ENCODE measurements at places on chromosomes 4 and X.
A peak's percentile ranks its signal among the peaks of the same experiment; 100 is the strongest.

- DNase-seq: no peak
Measured at GRCh38 chr4:120010646-120011045, 56.0 kb downstream of the MAD2L1 start.

GRCh38 chr4:122619611-122620010, 1.3 kb downstream of the IL21 start:
- DNase-seq: no peak

DNA sequence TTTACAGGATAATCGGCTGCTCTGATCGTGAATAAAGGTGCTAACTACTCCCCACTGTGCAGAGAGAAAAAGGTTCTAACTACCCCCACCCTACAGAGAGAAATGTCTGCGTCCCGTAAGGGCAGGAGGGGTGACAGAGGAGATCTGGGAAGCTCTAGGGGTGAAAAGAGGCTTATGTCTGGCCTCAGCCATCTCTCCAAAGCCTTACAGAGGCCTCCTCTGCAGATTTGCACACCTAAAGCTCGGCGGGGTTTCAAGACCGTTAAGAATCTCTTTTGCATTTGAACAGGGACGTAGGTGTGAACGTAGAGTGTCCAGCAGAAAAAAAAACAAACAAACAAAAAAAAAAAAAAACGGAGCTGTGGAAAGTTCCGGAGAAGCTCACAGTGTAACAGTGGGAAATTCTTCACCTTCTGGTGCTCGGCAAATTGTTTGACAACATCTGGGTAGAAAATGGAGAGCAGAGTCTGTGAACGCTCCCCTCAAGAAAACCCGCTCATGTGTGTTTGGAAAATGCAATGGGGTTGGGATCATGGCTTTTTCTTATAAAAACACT, 161.0 kb downstream of the SHOX start:
- DNase-seq: no peak

- no peak for DNase-seq
Measured at GRCh38 chr4:159209249-159209648, 106.4 kb downstream of the RAPGEF2 start.

DNA sequence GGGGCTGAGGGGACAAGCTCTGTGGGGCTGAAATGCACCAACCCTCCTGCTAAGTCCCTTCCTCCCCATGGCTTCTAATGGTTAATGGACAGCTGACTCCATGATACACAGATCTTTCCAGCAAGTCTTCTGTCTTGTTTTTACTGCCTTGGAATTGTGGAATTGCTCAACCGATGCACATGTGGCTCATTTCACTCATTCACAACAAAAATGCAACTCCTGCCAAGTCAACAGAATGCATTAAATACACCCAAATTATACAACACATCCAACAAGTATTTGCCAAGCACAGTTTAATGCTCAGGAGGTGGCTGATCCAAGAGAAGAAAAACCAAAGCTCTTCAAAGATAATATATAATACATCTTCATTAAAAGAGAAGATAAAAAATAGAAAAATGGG, 61.9 kb upstream of the PAGE4 start:
- DNase-seq: no peak

GRCh38 chr4:71130827-71131603, 137.6 kb downstream of the DCK start:
- DNase-seq: peak; percentile 35

- no peak for DNase-seq
Measured at GRCh38 chr4:7503559-7504249, 69.0 kb upstream of the PSAPL1 start.

DNA sequence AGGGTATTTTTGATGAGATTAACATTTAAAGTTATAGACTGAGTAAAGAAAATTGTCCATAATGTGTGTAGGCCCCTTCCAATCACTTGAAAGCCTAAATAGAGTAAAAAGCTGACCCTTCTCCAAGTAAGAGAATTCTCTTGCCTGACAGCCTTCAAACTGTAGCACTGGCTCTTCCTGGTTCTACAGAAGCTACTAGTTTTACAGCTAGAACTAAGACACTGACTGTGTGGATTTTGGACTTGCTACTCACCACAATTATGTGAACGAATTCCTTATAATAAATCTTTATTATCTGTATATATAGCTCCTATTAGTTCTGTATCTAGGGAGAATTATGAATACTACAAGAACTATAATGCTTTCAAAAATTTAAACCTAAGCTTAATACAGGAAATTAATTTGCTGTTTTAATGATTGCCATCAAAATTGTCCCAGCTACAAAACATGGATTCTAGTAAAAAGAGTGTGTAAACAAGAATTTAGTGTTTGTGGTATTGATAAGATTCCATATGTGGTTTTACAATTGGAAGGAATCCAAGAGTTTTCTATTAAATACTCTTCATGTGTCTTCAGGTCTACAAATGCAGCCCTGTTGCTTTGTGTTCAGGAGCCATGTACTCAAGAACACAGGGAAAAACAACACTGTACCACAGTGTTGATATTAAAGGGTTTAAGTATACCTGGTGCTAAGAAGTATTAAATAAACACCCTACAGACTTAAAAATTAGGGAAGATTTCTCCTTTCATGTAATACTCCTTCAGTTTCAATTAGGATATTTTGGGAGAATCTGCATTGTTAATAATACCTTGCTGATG, 366.5 kb downstream of the CXXC4 start:
- no peak for DNase-seq

DNA sequence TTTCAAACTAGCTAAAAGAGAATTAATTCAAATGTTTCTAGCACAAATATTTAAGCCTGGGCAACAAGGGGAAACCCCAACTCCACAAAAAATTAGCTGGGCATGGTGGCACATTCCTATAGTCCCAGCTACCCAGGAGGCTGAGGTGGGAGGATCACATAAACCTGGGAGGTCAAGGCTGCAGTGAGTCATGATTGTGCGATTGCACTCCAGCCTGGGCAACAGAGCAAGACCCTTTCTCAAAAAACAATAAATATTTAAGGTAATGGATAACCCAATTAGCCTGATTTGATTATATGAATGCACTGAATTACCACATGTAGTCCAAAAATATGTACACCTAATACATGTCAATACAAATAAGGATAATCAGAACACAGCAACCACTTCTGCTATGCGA, 14.3 kb downstream of the RCHY1 start:
- no peak for DNase-seq

DNA sequence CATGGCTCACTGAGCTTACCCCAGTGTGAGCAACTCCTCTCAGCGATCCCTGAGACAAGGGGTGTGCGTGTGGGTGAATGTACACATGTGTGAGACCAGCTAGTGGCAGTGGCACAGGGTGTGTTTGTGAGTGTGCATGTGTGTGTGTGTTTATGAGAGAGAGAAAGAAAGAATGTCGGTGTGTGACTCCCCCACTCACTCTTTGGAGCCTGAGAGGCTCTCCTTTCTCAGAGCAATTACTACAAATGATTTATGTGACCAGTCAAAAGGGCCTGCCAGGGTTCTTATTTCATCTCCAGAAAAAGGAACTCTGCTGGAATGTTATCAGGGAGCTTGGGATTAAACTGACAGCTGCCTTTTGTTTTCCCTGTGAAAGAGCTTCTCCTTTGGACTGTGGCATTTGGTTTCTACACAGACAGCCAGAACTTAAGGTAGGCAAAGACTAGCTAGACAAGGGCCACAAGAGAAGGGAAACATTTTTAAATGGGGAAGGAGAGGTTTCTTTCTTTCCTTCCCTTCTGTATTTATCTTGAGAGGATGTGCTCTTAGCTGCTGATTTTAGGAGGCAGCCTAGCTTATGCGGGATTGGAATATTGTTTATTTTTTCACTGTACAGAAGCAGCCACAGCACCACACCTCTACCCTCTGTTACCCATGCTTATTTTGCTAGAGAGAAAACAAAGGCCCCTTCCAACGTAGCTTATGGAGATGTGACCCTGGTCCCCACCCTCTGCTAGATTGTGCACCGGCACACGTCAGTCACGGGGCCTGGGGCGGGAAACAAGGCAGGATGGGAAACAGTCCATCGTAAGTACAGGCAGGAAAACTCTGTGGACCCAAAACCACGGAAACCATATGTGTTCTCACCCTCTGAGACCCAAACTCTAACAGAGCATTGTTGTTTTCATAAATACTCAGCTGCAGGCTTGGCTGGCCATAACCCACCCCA, 143.5 kb downstream of the MGST2 start:
- DNase-seq: peak; percentile 11

GRCh38 chrX:120294651-120295050, 16.6 kb downstream of the TMEM255A start:
- no peak for DNase-seq

- DNase-seq: no peak
Measured at GRCh38 chrX:1401611-1402430, 9.9 kb upstream of the SLC25A6 start.

GRCh38 chr4:113325876-113326615, 276.6 kb downstream of the ANK2 start:
- DNase-seq: no peak

DNA sequence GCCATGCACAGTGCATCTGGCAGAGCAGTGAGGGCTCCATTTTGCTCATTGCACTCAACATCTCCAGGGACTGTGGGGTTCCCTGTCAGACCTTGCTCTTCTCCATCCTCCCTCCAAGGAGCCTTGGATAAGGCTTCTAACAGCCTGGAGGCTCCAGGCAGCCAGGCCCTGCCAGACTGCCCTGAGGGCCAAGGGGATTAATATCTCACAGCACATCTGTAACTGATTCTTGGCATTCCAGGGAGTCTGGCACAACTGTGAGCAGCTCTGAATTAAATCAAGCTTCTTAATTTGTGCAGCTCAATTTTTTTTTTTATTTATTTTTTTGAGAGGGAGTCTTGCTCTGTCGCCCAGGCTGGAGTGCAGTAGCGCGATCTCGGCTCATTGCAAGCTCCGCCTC, 224.5 kb upstream of the PGRMC2 start:
- DNase-seq: no peak

GRCh38 chr4:172105918-172106317, 292.7 kb downstream of the GALNTL6 start:
- DNase-seq: no peak

DNA sequence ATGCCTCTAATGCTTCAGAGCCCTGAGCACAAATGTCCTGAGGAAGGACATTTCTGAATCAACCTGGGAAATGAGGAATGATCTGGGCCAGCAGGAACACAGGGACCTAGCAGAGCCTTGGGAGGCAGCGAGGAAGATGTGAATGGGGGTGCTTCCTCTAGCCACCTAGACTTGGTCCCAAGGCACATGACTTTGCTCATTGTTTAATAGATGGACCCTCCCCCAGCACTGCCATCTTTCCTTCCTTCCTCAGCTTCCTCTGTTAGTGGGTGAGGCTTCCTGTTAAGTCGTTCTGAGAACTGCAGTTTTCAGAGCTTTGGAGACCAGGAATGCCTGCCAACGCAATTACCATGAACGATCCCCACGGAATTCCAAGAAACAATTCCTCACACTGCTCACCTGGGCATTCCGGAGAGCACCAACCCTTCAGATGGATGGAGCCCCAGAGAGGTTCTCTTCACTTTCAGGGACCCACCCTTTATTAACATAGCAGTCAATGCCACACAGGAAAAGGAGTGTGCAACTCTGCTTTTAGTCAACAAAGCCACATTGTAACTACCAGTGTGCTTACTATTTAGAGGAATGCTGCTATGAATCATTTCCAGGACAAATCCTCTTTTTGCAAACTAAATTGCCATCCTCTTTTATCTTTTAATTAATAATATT, 48.5 kb upstream of the STIM2 start:
- no peak for DNase-seq

- DNase-seq: no peak
Measured at GRCh38 chrX:24276015-24276414, 37.9 kb downstream of the SUPT20HL2 start.

DNA sequence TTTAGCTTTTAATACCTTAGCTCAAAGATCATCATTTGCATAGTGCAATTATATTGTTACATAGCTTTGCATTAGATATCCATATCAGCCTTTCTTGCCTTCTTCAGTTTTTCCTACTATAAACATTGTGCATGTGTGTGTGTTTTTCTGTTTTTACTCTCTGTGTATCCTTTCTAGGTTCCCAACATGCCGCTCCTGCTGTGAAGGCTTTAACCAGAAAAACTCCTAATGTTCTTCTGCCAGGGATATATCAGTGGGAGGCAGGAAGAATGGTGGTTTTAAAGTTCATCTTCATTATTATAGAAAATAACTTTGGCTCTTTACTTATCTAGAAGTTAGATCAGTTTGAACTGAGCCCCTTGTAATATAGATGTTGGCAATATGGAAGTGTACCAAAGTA, 61.2 kb downstream of the CPE start:
- no peak for DNase-seq

- peak; percentile 19 for DNase-seq
Measured at GRCh38 chr4:185039508-185040273, 21.4 kb downstream of the HELT start.

GRCh38 chr4:186072516-186072915, 3.6 kb downstream of the TLR3 start:
- DNase-seq: no peak

GRCh38 chrX:135977611-135978010, 3.8 kb upstream of the MMGT1 start:
- no peak for DNase-seq

DNA sequence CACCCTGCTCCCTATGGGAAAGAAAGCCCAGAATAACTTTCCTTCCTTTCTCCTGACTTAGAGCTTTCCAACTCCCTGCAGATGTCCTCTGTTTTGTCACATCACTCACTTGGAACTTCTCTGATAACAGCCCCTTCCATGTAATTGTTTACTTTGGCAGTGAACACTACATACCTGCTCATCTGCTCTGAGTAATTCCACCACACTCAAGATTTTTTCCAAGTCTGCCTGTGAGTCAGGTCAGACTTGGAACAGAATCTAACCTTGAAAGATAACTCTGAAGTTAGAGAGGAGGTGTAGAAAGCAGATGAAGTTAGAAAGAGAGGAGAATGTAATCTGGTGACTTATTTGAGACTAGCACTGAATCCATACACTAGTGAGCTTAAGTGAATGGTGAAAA, 7.4 kb downstream of the MAGEB10 start:
- peak; percentile 8 for DNase-seq

- no peak for DNase-seq
Measured at GRCh38 chrX:110139172-110139571, 136.3 kb downstream of the TMEM164 start.

- DNase-seq: no peak
Measured at GRCh38 chrX:18203631-18204030, 17.1 kb downstream of the BEND2 start.

DNA sequence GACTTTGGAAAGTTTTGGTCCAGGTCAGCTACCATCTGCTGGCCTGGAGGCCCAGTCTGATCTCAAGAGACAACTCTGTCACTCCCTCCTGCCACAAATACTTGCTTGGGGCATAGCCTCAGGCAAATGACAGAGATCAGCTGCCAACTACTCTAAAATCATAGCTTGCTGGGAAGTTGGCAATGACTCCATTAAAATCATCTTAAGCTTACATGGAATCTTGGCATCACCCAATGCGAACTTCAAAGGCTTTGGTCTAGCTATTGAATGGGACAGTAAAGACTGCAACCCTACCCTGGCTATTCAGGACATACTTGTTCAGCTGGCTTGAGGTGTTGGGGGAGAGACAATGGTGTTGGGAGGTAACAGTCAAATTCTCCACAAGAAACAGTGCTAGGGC, 7.0 kb upstream of the USO1 start:
- no peak for DNase-seq

DNA sequence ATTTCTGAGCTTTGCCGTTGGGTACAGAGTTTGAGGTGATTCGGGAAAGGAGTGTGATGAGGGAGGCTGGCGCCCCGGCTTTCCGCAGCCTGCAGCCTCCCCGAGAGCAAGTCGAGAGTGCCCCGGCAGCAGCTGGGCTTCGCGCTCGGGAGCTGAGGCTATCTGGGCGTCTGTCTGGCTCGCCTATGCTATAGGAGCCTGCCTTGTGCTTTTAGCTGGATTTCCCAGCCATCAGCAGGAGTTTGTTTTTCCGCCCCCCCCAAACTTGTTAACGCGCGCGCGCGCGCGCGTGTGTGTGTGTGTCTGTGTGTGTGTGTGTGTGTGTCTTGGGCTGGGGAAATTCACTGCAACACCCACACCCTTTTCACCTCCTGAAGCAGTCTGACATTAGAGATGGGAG, 765 bp upstream of the DGKK start:
- DNase-seq: no peak

Measured in skeletal muscle cell (primary cell).